ENCODE measurements at places on chromosomes 3 and 15.

DNA sequence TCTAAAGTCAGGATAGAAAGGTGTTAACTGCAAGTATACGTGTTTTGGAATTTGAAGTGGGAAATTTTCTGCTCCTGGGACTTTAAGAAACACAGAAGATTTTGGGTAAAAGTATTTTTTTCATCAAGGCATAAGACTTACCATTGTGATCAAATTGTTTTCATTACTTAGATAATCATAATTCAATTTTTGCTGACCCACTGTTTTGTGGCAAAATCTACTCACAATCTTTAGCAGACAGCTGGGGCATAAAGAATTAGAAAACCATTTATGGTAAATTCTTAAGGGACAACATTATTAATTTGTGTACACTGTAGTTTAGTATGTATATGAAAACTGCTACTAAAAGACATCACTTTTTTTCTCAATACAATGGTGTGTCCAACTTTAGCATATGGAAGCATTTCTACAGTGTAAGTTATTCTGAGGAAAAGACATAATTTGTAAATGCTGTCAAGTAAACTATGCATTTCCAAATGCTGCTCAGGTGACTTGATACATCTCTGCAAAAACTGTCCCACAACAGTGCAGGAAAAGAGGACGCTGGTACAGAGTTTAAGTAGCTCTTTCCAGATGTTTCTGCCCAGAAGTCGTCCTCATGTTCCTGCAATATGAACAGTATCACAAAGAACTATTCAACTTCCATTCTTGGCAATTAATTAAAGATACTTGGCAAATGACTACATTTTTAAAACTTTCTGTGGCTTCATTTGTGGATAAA, 52.3 kb downstream of the THSD4 start:
- DNase-seq, result no peak

DNA sequence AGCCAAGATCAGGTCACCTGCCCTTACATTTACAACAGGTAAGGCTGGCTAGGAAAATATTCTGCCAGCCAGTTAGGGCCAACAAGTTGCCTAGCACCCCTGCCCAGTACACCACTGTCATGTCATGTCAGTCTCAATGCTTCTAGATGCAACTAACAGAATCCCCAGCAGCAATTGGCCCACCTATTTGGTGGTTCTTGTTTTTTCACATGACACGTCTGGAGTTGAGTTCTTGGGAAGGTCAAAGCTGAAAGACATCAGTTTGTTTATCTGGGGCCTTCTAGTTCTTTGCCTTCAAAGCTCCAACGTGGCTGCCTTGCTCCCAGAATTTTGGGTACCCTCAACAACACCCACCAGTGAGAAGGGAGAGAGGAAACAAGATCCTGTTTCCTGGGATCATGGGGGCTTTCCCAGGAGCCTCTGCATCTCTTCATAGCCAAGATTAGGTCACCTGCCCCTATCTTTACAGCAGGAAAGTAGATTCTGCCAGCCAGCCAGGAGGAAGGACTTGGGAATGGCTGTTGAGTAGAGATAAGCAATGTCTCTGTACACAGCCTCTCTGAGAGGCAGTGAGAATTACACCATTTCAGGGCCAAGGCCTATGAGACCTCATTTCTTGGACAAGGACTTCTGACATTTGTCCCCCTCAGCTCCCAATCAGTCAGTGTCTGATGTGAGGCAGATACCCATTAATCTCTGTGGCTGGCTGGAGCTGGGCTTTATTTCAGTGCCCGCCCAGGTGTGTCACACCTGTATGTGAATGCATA, 8.6 kb downstream of the GPX1 start:
- no peak for DNase-seq

- DNase-seq, result no peak
These were observed 31.8 kb downstream of the EPHB3 start for GRCh38 chr3:184593220-184593927.

DNA sequence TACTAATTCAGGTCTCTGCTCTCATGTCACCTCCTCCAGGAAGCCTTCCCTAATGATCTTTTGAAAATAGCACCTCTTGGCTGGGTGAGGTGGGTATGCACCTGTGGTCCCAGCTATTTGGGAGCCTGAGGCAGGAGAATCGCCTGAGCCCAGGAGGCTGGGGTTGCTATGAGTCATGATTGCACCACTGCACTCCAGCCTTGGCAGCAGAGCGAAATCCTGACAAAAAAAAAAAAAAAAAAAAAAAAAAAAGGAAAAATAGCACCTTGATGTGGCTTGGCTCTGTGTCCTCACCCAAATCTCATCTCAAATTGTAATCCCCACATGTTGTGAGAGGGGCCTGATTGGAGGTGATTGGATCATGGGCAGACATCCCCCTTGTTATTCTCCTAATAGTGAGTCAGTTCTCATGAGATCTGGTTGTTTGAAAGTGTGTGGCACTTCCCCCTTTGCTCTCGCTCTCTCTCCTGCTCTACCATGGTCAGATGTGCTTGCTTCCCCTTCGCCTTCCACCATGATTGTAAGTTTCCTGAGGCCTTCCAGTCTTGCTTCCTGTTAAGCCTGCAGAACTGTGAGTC, 11.2 kb upstream of the RNU6-1 start:
- DNase-seq, result no peak

DNA sequence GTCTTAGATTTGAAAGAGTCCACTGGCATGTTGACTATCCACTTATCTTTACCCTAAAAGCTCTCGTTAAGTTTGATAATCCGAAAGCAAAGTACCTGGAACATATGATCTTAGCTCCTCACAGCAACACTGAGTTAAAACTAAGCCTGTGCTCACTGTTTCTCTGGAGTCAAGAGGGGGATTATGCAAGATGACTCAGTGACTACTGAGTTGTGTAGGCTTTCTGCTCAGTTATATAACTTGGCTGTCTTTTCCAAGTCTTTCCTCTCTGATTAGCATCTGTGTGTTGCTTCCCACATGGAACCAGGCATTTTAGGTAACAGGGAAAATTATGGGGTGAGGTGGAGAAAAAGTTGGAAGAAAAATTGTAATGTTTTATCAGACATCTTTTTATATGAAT, 31.2 kb upstream of the MYO5C start:
- DNase-seq, result no peak

GRCh38 chr15:66133247-66133885, 120.2 kb downstream of the MEGF11 start:
- no peak for DNase-seq

DNA sequence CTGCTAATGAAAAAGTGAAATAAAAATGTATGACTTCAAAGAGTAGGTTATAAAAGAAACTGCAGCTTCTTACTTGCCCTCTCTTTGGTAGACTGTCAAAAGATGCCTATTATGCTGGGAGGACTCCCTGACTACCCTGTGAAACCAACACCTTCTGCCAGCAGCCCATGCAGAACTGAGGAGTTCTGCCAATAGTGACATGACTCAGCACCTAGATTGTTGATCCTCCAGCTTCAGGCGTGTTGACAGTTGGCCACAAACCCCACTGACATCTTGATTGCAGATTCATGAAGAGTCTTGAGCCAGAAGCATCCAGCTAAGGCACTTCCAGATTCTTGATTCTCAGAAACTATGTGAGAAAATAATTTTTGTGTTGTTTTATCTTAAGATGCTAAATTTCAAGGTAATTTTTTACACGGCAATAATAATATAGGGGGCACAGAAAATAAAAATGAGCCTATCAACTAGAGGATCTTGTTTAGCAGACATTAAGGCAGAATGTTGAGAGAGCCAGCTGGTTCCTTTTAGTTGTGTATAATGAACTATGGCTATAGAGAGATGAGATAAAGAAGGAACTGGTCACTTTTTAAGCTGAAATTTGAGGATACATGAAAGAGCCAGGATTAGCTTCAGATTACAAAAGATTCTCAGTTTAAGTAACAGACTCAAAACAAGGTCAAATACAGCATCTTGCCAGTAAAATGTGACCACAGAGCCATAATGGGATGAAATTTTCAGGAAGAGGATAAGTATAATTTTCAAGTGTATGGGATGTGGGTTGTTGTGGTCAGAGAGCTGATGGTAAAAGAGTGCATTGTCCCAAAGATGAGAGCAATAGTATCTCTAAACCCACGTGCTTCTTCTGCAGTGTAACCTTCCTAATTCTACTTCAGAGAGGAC, 588.7 kb upstream of the CBLB start:
- no peak for DNase-seq

GRCh38 chr3:146035366-146035765, 125.6 kb downstream of the PLOD2 start:
- no peak for DNase-seq

GRCh38 chr3:9883706-9884554, 3.9 kb upstream of the CIDEC start:
- DNase-seq, result no peak

- DNase-seq, result peak; percentile 50
These were observed 37.6 kb upstream of the EPHB3 start for GRCh38 chr3:184523825-184524615.

DNA sequence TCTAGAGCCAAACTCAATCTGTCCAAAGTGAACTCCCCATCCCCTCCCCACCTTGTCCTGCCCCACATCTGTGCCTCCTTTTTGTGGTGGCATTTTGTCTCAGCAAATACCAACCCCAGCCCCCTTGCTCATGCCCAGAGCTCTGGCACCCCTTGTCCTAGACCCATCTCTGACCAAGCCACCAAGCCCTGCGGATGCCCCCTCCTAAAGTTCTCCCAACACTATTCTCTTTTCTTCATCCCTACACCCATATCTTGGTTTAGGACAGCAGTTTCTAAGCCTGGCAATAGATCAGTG, 17.7 kb downstream of the ACAA1 start:
- DNase-seq, result no peak

- DNase-seq, result no peak
These were observed 39.0 kb upstream of the BLM start for GRCh38 chr15:90677807-90678790.

DNA sequence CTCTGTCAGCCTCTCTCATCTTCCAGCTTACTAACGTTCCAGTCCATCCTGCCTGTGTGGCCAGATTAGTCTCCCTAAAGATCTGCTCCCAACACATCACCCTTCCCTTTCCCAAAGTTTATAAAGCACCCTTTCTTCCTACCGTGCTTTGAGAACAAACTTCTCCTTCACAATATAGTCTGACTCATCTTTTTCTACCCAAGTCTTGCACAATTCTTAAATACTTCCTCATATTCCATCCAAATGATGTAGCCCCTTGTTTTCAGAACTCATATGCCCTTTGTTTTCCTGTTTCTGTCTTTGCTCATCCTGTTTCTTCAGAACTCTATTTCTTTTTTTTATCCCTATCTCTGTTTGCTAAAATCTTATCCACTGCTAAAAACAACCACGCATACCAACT, 326.8 kb downstream of the MFSD1 start:
- no peak for DNase-seq

DNA sequence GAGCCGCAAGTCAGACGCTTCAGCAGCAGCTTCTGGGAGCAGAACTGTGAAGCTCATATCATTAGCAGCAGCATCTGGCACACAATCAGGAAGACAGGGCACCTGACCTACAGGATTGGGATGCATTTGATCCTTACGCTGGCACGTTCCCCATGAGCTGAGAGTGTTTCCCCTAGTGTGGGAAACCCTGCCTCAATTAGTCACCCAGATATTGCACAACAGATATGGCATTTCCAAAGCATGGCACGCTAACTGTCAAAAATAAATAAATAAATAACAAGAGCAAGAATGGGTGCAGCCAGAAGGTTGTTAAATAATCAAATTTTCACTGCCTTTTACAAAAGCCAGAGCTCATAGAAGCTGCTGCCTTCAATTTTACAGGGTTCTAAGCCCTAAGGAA, 189.6 kb upstream of the THBS1 start:
- DNase-seq, result no peak

- no peak for DNase-seq
These were observed 43.1 kb downstream of the PCCB start for GRCh38 chr3:136293279-136293678.

- DNase-seq, result no peak
These were observed 462 bp downstream of the IGDCC3 start for GRCh38 chr15:65377105-65377975.

DNA sequence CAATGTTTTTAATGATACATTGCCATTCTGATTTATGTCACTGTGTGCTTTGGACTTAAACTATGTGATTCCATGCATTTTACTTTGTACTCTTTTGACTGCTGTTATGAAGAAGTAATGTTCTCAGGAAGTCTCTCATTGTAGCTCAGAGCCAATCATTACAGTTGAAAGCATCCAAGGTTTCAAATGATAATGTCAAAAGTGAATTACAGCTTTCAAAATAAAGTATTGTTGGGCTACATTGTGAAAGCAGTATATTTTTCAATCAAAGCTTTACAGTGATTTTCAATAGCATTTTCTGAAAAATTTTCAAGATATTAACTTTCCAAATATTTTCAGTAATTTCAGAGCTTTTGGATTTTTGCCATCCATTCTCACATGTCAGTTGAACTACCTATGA, 243.6 kb downstream of the ZIC4 start:
- no peak for DNase-seq

DNA sequence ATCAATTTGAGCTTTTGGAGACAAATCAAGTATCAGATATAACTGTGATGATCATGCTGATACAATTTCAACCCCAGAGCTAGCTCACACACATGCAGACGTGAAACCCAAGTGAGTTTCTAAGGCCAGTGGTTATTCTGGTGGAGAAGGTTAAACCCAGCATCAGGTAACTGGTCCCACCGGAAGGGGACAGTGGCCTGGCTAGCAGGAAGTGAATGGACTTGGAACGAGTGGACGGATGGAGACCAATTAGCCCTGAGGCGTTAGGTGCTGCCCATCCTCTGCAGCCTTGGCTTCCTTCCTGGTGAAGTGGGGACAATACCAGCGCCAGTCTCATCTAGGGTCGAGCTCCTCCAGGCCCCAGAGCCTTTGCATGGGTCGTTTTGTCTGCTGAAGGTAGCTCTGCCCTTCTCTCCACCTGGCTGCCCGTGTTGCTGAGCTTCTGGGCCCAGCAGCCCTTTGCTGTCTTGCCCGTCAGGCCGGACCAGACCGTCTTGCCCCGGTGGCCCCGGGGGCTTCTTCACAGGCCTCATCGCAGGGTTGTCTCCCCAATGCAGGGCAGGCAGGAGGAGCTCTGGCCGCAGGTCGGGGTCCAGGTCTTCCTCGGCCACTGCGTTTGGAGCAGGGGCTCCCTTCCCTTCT, 915 bp upstream of the KCTD6 start:
- DNase-seq, result no peak

DNA sequence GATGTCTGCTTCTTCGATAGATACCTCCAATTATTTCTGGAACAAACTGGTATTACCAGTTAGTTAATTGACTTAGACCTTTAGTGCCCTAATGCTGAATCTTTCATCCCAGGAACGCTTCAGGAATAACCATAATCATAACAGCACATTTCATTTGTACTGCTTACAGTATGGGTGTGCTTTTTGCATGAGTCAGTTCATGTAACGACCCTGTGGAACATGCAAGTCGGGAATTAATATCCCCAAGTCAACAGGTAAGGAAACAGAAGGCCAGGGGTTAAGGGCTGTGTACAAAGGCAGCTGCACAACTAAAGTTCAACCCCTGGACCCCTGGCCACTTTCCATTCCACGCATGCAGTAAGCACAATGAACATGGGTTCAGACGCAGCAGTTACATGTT, 49.2 kb downstream of the ADCY5 start:
- no peak for DNase-seq

Measured in activated CD8-positive, alpha-beta memory T cell treated with anti-CD3 and anti-CD28 coated beads, Interleukin-2, amount 50 U/mL, for 48 hours (primary cell).